ENCODE measurements at places on chromosomes 4 and X. TPM values are rescaled to one million over a fixed set of nuclear protein-coding genes. Genes with fewer than 3 reads are reported as not detected.

Gene DKK2
- total RNA-seq, result 0.06 TPM

Gene ADD1
- 265 TPM for total RNA-seq

Gene LAS1L
- 27.8 TPM for total RNA-seq

Gene TMEM255A
- 0.05 TPM for total RNA-seq

Gene ARHGEF38
- total RNA-seq, result not detected

Gene SLC25A6
- total RNA-seq, result 312 TPM

Gene TEX28
- total RNA-seq, result not detected

Gene STBD1
- 3.5 TPM for total RNA-seq

Gene PFKFB1
- total RNA-seq, result not detected

Gene CXCL11
- total RNA-seq, result 6.4 TPM

Gene NUDT11
- total RNA-seq, result 6.9 TPM

Gene XAGE5
- total RNA-seq, result not detected

Gene SPANXA1
- total RNA-seq, result not detected

Gene PAGE2B
- total RNA-seq, result not detected

Gene RHOXF1
- total RNA-seq, result not detected

Gene PPP1R2C
- total RNA-seq, result not detected

Gene FREM3
- not detected for total RNA-seq

Gene FGFR3
- total RNA-seq, result 0.05 TPM

Gene SOD3
- 0.58 TPM for total RNA-seq

Gene TLR3
- total RNA-seq, result 2.9 TPM

Gene SULT1B1
- 0.24 TPM for total RNA-seq

Gene HMGB3
- total RNA-seq, result 15.3 TPM

Gene BGN
- total RNA-seq, result 5.9 TPM

Gene NHSL2
- 36.9 TPM for total RNA-seq

Gene NPNT
- total RNA-seq, result 2.1 TPM

Gene TLR10
- total RNA-seq, result not detected

Gene PLXNB3
- 37.6 TPM for total RNA-seq

Gene GPRIN3
- 22.9 TPM for total RNA-seq

Gene CENPVL2
- total RNA-seq, result not detected

Gene MTMR8
- 0.82 TPM for total RNA-seq

Gene SRPX2
- 61.9 TPM for total RNA-seq

Gene CTAG2
- total RNA-seq, result not detected

Gene IL2RG
- not detected for total RNA-seq

Gene ARHGAP36
- total RNA-seq, result not detected

Gene CLDN34
- total RNA-seq, result 0.35 TPM

Gene SOWAHB
- total RNA-seq, result not detected

Gene ANKRD50
- 43.2 TPM for total RNA-seq

Gene HPSE
- total RNA-seq, result 3.5 TPM

Gene PROM1
- total RNA-seq, result 5.4 TPM

Gene TCEAL7
- total RNA-seq, result 16.2 TPM

Gene HAND2
- total RNA-seq, result not detected

Gene CXorf66
- total RNA-seq, result not detected

Gene PLAC8
- 0.18 TPM for total RNA-seq

Gene P2RY4
- total RNA-seq, result not detected

Gene IL15
- total RNA-seq, result 4.2 TPM

Gene UCHL1
- total RNA-seq, result 997 TPM

Gene CTAG1B
- not detected for total RNA-seq

Gene SFRP2
- not detected for total RNA-seq

Gene TCEAL3
- total RNA-seq, result 17.3 TPM

Gene CXCL13
- not detected for total RNA-seq

Gene PPP4R3C
- not detected for total RNA-seq

Gene TRPC3
- total RNA-seq, result not detected

Gene NAT8L
- not detected for total RNA-seq

Gene S100P
- not detected for total RNA-seq

Gene FOXO4
- 6.5 TPM for total RNA-seq

Gene PNCK
- total RNA-seq, result not detected

Gene RPS6KA6
- 0.34 TPM for total RNA-seq

Gene MAGEB5
- total RNA-seq, result not detected

Gene PNMA3
- total RNA-seq, result not detected

Gene SPANXN5
- not detected for total RNA-seq

Data from glomerular endothelial cell (primary cell).